ENCODE measurements at places on chromosomes 2 and 18.
A peak's percentile ranks its signal among the peaks of the same experiment; 100 is the strongest.

- DNase-seq = no peak
These were observed 285.5 kb downstream of the MREG start for GRCh38 chr2:215727507-215728503.

DNA sequence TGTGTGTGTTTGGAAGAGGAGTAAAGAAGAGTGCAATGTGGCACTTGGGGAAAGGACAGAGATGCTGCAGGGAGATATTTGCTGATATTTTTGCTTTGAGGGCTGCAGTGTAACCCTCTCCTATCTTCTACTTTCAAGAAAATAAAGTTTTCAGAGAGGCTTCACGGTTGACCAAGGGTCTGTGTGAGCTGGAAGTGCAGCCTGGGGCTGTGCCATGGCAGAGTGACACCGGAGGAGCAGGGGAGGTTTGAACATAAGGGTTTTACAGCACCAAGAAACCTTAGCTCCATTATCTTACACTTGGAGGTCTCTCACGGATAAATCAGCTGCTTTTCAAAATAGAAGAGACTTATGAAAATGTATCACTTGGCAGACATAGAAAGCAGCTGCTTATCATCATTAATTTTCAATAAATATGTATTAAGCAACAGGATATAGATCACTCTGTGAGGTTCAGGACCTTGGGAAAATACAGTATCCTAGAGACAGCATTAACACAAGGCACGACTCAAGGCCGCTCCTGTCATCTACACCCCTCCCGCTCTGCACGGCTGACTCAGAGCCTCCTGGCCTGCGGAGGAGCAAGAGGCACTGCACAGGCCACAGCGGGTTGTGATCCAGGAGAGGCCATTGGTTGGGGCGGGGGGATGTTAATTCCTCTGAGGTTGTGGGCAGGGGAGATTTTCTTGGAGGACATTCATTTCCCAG lies 127.8 kb downstream of the COPS8 start:
- no peak for DNase-seq

- DNase-seq = peak; percentile 36
These were observed 294.1 kb downstream of the BCL2 start for GRCh38 chr18:63025251-63026090.

DNA sequence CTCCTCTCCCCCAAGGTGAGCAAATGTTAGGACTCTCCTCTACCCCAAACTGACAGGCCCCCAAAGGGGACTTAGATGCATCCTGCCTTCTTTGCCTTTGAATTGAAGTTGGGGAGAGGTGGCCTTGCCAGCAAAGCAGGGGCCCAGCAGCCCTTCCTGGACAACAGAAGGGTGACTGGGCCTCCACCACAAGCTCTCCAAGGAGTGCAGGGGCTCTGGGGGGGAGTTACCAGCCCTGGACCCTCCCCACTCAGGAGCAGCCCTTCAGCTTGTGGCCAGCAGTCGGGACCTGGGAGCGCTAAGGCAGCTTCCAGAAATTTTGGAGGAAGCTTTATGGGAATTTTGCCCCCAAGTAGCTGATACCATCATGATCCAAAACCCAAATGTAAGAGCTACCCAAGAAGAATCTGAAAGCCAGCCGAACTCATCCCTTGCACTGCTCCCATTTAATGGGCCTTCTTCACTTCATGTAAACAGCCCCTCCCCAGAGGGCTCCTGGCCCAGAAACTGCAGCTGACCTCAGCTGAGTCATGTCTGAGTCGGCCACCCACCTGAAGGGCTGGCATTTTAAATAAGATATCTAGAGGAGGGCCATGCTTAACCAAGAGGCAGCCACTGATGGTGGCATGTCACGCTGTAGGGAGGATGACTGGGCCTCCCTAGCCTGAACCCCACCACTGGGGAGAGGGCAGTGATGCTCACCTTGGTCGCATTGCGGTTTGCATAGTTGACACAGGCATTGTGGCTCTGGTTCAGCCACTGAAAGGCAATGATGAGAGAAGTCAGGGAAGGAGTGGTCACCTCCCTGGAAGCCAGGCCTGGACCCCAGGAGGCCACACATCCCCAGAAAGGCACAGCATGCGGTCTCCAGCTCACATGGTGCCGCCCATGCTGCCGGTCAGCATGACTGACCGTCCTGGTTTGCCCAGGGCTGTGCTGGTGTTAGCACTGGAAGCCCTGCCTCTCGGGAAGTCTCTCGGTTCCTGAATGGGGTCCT lies 71.5 kb downstream of the SFXN5 start:
- DNase-seq = no peak

DNA sequence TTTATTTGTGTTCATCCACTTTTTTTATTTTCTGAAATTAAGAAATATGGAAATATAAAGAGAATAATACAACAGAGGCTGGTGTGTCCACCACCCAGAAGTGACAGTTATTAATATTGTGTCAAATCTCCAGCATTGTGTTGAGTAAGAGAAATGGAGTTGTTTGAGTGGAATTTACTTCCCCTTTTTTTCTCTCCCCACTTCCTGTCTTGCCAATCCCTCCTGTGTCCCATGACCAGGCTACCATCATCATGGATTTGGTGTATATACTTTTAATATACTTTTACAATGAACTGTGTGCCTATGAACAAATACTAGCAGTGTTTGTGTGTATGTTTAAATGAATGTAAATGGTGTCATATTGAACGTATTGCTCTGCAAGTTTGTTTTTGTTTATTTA lies 276.9 kb upstream of the SKOR2 start:
- no peak for DNase-seq

DNA sequence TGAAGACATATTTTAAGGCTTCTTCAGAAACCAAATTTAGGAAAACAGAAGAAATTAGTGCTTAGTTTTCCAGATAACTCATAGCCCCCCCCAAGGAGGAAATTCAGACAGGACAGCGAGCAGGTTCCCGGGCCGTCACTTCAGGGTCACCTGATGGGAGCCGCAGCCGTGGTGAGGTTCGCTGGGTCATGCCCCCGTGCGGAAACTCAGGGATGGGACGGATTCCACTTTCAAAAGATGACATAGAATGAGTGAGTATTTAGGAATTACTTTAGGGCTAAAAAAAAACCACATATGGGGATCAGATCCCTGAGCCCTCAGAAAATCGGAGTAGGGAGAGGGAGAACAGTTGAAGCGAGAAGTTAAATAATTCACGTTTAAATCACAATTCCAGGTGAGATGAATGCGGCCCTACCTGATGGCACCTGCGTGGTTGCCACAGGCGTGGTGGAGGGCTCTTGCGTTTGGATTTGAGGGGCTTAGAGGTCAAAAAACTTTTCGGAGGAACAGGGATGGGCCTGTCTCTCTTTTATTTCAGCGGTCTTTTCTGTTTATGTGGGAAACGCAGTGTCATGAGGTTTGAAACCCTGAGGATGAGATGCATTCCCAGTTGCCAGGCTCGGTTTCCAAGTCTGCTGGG lies 114.4 kb downstream of the NFATC1 start:
- DNase-seq = no peak

GRCh38 chr2:212535996-212536816 lies 2.4 kb downstream of the ERBB4 start:
- no peak for DNase-seq

DNA sequence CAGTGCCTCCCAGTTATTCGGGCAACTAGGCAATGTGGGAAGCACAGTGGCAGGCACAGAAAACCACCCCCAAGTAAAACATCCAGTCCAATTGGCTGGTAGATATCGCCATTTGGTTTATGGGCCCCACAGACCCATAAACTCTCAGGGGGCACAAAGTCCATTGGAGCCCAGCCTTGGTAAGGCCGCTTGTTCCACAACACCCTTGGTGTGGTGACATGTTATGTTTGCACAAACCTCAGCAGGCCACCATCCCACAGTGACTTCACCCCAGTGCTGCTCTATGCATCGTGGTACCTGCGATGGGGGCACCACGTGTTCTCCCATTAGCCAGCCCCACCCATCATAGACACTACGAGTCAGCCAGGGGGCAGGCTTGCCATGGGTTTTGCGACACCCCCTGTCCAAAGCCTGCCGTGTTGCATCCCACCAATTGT lies 18.5 kb downstream of the PHOSPHO2 start:
- no peak for DNase-seq

DNA sequence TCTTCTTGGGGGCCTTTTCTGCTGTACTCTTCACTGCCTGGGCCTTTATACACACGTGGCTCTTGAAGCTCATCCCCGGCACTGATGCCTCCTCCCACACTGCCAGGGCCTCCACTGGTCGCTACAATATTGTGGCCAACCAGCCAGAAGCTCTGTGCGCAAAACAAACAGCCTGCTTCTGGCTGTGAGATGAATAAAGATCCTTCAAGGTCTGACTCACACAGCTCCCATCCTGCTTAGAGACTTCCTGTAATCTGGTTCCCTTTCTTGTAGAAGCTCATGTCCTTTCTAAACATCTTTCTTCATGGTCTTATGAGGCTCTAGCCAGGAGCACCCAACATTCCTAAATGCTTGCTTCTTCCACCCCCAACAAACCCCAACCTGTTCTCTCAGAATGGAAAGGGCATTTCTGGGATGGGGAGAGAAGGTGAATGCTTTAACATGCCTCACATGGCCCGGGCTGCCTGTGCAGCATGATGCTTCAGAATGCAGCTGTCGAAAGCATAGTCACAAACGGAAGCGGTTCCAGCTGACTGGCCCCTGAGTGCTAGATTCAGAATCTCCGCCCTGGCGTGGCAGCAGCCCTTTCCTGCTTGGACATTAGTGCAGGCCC lies 24.6 kb downstream of the NRP2 start:
- no peak for DNase-seq

GRCh38 chr2:157441072-157441454 lies 2.8 kb downstream of the CYTIP start:
- no peak for DNase-seq

DNA sequence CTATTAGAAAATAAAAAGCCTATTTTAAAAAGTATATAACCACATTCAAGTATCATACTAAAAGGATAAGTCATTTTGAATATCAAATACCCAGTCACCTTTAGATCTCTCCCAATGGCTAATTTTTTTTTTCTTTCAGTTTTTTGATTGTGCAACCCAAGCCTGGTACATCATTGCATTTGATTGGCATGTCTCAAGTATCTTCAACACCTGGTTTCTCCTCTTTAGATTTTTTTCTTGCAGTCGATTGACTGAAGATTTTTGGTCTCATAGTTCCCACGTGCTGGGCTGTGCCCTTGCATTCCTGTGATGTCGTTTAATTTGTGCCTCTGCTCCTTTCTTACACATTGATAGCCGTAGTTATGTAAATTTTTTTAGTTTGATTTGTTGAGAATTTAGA lies 40.7 kb downstream of the ATIC start:
- no peak for DNase-seq

DNA sequence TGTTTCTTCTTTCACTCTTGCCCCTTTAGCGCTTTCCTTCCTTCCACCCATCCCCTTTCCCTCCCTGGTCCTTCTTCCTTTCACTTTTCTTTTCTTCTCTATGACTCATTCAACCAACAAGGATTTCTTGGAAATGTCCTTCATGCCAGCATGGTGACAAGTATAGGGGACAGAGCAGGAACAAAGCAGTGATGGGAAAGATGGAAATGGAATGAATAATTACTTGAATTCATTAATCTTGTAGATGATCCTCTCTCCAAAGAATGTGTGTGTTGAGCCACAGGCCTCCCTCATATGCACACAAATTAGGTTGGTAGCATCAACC lies 1.5 kb downstream of the VAMP5 start:
- no peak for DNase-seq

DNA sequence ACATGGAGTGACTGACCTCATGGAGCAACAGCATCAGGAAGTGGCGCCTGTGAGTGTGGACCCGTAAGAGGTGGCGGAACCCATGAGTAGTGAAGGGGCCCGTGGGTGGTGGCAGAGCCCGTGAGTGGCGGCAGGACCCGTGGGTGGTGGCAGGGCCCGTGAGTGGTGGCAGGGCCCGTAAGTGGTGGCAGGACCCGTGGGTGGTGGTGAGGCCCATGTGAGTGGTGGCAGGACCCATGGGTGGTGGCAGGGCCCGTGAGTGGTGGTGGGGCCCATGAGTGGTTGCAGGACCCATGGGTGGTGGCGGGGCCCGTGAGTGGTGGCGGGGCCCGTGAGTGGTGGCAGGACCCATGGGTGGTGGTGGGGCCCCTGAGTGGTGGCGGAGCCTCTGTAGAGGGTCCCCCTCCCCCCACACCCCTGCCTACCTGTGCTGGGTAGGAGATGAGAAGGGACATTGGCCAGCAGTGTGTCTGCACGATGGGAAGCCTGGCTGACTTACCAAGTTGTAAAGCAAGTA lies 407.7 kb upstream of the SALL3 start:
- no peak for DNase-seq

- DNase-seq = no peak
These were observed 31.5 kb upstream of the TANC1 start for GRCh38 chr2:158936978-158937377.

DNA sequence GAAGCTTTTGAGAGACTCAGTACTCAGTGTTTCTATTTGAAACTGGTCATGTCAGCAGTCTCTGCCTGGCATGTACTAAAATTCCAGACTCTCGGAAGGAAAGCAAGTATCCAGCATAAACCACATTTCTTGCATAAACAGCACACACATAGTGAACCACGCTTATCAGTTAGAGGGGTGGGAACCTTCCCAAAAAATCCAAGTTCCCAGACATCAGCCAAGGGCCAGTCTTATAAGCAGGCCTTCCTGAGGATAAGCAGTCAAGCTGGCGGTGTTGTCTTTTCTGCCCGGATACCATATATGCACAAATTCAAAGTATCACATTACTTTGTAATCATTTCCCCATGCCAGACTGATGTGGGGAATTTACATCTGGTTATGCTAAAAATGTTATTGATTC lies 73.6 kb downstream of the ST6GAL2 start:
- DNase-seq = no peak

DNA sequence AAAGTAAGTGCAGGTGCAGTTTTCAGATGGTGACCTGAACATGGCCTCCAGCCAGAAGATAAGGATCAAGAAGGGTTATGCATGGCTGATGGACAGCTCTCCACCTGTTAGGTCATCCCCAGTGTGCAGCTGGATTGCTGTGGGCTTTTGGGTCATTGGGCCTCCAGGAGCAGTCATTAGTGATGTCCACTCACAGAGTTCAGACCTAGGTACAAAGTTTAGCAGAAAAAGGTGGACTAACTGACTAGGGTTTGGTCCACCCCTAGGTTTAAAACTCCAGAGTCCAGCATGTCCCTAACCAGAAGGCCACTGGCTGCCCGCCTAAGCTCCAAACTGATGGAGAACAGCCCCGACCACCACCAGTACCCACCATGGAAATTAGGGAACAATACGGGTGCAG lies 18.3 kb upstream of the SULT1C2 start:
- DNase-seq = no peak

DNA sequence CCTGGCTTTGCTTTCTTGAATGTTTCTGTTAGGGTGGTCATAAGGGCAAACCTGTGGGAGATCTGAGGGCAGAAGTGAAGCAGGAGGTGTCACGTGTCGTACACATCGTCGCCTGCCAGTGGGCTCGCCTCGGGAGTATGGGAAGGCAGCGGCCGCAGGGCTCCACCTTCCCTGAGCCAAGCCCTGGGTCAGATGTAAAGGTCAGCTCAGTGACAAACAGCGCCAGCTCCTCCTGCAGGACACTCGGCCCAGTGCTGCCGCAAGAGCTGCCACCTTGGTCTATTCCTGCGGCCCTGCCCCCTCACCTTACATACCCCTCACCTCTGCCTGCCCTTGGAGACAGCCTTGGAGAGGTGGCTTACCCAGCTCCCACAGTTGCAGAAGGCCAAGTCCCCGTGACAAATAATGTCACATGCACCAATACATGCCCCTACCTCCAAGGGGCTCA lies 64.2 kb downstream of the PSMG2 start:
- DNase-seq = peak; percentile 8

GRCh38 chr2:205700331-205701132 lies 18.2 kb downstream of the NRP2 start:
- no peak for DNase-seq

Measured in DND-41 (cell line).